Kidney capillary endothelial cell (primary cell): ENCODE measurements at places on chromosomes 2 and 18.

DNA sequence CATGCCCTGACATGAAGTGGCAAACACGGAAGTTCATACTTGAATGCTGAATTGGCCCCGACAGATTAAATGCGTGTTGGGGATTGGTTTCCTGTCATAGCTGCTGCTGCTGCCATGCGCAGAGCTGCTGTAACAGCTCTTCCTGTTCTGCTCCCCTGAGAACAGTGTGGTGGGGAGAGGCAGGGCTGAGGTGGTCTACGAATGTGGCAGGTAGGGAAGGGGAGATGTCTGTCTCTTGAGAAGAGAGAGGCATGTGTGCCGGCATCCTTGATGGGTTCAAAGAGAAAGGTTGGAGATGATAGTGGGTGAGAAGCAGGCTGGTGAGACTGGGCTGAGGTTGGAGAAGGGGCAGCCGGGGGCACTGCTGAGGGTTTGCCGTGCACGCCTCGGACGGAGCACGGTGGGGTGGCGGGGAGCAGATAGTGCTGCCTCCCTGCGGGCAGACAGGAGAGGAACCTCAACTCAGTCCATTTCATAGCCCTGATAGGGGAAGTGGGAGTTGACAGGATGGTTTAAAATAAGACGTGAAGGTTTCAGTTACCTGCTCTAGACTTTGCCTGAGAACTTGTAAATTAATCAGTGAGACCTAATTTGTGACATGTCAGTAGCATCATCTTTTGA lies 46.1 kb downstream of the TMEM185B start:
- DNase-seq = peak; percentile 60

DNA sequence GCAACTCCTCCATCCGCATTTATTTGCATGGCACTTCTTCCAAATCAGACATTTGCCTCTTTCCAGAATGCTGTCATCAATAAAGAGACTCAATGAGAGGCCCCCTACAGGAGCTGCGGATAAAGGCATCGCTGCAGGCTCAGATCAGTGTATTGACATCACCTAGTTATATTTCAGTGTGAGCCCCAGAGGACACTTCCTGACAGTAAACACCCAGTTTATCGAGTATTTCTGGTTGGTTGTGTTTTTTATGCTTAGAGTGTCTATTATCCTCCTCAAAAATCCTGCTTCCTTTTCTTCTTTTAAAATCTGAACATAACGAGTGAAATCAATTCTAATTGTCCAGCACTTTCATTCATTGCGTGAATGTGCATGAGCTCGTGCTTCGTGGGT lies 38.8 kb downstream of the NRP2 start:
- DNase-seq = no peak

DNA sequence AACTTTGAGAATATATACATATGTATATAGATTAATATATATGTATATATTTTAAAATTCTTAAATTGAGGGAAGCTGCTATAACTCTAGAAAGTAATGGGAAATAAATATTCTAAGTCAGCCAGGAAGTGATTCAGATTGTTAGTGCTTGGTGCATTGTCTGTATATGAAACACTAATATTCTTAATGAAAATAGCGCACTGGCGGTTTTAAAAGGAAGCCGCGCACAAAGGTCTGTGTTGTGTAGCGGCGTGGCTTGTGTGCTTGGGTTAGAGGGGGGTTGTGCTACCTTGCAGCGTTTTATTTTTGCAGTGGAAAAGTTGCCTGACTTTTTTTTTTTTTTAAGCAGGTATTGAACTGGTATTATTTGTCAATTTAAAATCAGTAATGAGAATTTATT lies 11.3 kb downstream of the TSHZ1 start:
- peak; percentile 67 for DNase-seq

DNA sequence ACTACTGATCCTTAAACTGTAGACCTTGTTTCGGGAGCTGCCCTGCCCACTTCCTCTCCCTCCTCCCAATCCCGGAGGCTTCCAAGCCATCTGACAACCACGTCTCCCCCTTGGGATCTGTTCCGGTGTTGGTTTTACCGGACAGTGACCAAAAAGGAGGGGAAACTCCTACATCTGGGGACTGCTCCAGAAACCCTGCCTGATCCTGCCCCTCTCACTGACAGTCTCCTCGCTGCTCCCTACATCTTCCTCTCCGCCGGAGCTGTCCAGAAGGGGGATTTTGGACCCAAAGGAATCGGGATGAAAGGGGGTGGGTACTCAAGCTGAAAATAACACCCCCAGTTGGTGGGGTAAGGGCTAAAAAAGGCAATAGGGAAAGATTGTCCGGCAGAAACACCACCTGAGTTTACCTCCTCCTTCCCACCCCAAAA lies 1.5 kb downstream of the INO80D start:
- peak; percentile 55 for DNase-seq

- DNase-seq = no peak
Measured at GRCh38 chr18:46042571-46043123, 29.4 kb downstream of the PSTPIP2 start.

GRCh38 chr2:106996171-106996769 lies 110.3 kb upstream of the ST6GAL2 start:
- DNase-seq = no peak
